ENCODE measurements at places on chromosomes 2 and 18. TPM values are rescaled to one million over a fixed set of nuclear protein-coding genes. Genes with fewer than 3 reads are reported as not detected.

The AFF3 gene
- total RNA-seq, result 56.7 TPM

The SAG gene
- 0.82 TPM for total RNA-seq

The TUBA4B gene
- not detected for total RNA-seq

The ATP5MC3 gene
- 64.4 TPM for total RNA-seq

The MAP3K19 gene
- 0.41 TPM for total RNA-seq

The ALLC gene
- under 0.01 TPM for total RNA-seq

The GNLY gene
- not detected for total RNA-seq

The ABCG8 gene
- 0.41 TPM for total RNA-seq

The IAH1 gene
- 62.4 TPM for total RNA-seq

Measured in frontal cortex (tissue), 4 donors.